ENCODE measurements at places on chromosomes 12 and 14. TPM values are rescaled to one million over a fixed set of nuclear protein-coding genes. Genes with fewer than 3 reads are reported as not detected.
A peak's percentile ranks its signal among the peaks of the same experiment; 100 is the strongest.

The REM2 gene
- total RNA-seq = not detected

The DNAH10 gene
- total RNA-seq = 21.7 TPM

The GPR84 gene
- total RNA-seq = 1.5 TPM

The WSCD2 gene
- 0.71 TPM for total RNA-seq

The FGD4 gene
- total RNA-seq = 35.1 TPM

The CCDC60 gene
- total RNA-seq = 7.6 TPM

The TGFB3 gene
- total RNA-seq = 23.4 TPM

- H3K27me3 ChIP-seq = no peaks in the 10 kb centered on the region
- no peak for DNase-seq
- no peaks in the 10 kb centered on the region for H3K36me3 ChIP-seq
- no peak overlapping the region for H3K4me3 ChIP-seq
These were observed 9.9 kb downstream of the PTPRR start for GRCh38 chr12:70910666-70911065.

GRCh38 chr14:21781543-21781942 is 107.9 kb upstream of the OR4E1 start:
- H3K4me3 ChIP-seq = no peak overlapping the region
- no peaks in the 10 kb centered on the region for H3K4me1 ChIP-seq
- H3K27ac ChIP-seq = no peak overlapping the region

DNA sequence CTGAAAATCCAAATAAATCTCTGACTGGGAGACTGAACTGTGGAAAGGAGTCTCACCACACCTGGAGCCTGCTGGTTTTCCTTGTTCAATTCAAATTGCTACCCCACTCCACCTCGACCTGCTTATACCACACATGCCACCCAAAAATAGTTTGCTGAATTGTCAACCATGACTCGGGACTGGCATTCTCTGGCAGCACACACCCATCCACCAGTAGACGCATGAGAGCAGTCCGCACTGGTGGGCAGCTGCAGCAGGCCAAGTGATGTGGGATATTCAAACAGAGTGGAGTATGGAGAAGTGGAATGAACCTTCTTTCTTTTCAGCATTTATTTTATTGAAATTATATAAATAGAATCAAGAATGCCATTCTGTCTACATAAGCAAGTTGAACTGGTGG is 38.7 kb upstream of the SYCP3 start:
- no peaks in the 10 kb centered on the region for H3K4me1 ChIP-seq
- H3K4me3 ChIP-seq = no peak overlapping the region
- no peak for DNase-seq
- no peaks in the 10 kb centered on the region for H3K27me3 ChIP-seq

GRCh38 chr12:103301642-103302591 is 193.9 kb downstream of the C12orf42 start:
- no peak overlapping the region for H3K27ac ChIP-seq
- H3K36me3 ChIP-seq = no peaks in the 10 kb centered on the region
- peaks cover 9% of the 10 kb centered on the region for H3K27me3 ChIP-seq
- no peaks in the 10 kb centered on the region for H3K4me1 ChIP-seq
- no peak overlapping the region for H3K4me3 ChIP-seq

GRCh38 chr14:104115691-104116287 is 22.6 kb upstream of the KIF26A start:
- peak; percentile 7 for DNase-seq
- H3K36me3 ChIP-seq = no peaks in the 10 kb centered on the region
- H3K27me3 ChIP-seq = peaks cover 25% of the 10 kb centered on the region
- no peak overlapping the region for H3K4me3 ChIP-seq
- no peaks in the 10 kb centered on the region for H3K4me1 ChIP-seq

GRCh38 chr14:26261368-26262122 is 336.3 kb downstream of the NOVA1 start:
- H3K27ac ChIP-seq = no peak overlapping the region
- H3K36me3 ChIP-seq = no peaks in the 10 kb centered on the region
- no peak for DNase-seq

DNA sequence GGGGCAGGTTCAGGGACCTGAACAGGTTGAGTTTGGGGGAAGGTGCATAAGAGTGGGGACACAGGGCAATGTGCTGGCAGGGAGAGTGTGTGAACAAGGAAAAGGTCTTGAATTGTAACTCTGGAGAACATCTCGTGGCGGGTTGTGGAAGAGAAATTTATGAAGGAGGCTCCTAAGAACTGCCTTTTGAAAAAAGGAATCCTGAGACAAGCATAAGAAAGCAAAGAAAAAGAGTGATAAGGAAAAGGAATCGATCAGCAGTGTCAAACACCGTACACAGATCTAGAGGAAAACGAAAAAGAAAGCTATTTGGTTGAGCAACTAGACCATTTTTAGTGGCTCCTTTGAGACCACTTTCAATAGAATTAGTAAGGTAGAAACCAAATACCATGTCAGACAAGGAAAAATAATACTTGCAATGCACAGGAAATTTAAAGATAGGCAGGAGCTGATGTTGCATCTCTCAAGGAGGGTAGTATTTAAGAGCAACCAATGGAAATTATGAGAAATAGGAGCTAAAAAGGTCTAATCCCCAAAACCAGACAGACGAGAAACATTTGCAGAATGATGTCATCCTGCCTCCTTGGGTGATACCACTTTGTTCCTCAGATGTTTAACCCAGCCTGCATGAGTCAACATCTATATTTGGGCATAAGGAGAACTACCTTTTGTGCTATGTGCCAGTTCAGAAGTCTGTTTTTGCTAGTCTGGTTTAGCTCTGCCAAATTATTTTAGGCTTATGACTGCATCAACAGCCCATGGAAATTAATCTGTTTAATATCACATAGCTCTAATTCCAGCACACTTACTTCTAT is 64.5 kb upstream of the STK38L start:
- DNase-seq = peak; percentile 63
- no peaks in the 10 kb centered on the region for H3K4me1 ChIP-seq
- no peaks in the 10 kb centered on the region for H3K36me3 ChIP-seq
- H3K27me3 ChIP-seq = no peaks in the 10 kb centered on the region

DNA sequence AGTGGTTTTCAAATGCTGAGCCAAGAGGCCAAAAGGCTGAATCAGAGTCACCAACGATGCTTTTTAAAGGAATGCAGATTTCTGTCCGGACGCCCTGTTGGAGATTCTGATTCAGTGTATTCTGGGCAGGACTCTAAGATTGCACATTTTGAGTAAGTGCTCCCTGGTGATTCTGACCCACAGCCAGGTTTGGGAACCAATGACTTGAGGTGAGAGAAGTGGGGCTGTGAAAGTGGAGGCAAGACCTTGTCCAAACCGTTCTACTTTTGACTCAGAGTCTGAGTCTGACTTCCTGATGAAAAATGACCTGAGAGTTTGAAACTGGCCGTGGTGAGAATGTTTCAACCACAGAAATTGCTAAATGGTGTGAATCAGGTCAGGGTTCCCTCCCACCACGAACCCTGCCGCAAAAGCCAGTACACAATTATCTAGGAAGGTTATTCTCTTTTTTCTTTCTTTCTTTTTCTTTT is 90.2 kb downstream of the NTN4 start:
- H3K27me3 ChIP-seq = no peaks in the 10 kb centered on the region
- DNase-seq = no peak
- no peak overlapping the region for H3K4me3 ChIP-seq
- H3K27ac ChIP-seq = peak overlapping the region; percentile 21
- no peaks in the 10 kb centered on the region for H3K4me1 ChIP-seq

- no peaks in the 10 kb centered on the region for H3K27me3 ChIP-seq
- no peak for DNase-seq
- H3K36me3 ChIP-seq = no peaks in the 10 kb centered on the region
- no peak overlapping the region for H3K4me3 ChIP-seq
- H3K4me1 ChIP-seq = no peaks in the 10 kb centered on the region
These were observed 31.9 kb upstream of the NCOR2 start for GRCh38 chr12:124599074-124599999.

DNA sequence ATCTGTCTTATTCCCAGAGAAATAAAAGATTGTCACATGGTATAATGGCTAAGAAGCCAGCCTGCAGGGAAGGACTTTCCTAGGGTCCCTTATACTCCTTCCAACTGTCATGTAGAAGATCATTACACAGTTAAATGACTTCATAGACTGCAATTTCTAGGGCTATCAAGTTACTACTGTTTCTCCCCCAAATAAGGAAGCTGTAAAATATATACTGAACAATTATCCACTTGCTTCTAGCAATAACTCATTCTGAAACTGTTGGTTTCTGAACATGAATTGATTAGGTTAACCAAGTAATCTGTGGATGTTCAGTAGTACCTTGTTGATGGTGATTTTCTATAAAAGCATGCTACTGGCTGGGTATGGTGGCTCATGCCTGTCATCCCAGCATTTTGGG is 44.6 kb downstream of the A2ML1 start:
- no peaks in the 10 kb centered on the region for H3K4me1 ChIP-seq
- H3K4me3 ChIP-seq = no peak overlapping the region
- no peaks in the 10 kb centered on the region for H3K27me3 ChIP-seq
- no peak for DNase-seq
- H3K36me3 ChIP-seq = no peaks in the 10 kb centered on the region
- H3K27ac ChIP-seq = no peak overlapping the region

DNA sequence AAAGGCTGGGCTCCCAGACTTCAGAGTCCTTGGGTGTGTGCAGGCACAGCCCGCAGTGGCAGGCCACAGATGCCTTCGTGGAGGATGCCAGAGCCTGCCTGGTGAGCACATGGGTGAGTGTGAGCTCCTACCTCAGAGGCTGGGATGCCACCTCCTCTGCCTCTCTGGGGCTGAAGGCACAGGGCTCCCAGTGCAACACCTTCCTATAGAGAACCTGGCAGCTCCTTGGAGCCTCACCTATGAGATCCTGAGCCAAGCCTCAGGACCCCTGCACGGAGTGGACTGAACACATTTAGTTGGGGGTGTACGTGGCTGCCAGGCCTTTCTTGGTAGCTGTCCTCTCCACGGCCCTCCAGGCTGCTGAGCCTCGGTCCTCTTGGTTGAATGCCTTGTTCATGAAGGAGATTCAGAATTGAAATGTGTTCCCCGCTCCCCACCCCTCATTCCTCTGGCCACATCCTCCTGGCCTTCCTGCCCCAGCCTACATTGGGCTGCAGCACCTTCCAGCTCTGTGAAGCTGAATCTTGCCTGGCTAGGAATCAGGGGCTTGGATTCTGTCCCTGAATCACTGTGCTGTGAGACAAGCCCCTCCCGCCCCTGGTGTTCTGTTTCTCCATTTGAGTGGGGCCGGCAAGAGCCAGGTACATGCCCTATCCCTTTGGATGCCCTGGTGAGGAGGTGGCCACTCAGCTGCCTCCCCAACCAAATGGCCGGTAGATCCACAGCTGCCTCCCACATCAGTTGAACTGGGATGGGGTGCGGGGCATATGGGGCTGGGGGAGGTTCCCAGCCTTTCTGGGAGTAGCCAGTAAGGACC is 38.7 kb upstream of the TRAF3 start:
- DNase-seq = no peak
- H3K27me3 ChIP-seq = no peaks in the 10 kb centered on the region
- H3K4me3 ChIP-seq = no peak overlapping the region
- no peaks in the 10 kb centered on the region for H3K4me1 ChIP-seq

- H3K27me3 ChIP-seq = no peaks in the 10 kb centered on the region
- H3K27ac ChIP-seq = no peak overlapping the region
- no peaks in the 10 kb centered on the region for H3K4me1 ChIP-seq
These were observed 29.3 kb downstream of the DIO3 start for GRCh38 chr14:101590616-101591015.

- no peak overlapping the region for H3K27ac ChIP-seq
- H3K36me3 ChIP-seq = peaks cover 17% of the 10 kb centered on the region
- peaks cover 52% of the 10 kb centered on the region for H3K4me1 ChIP-seq
- no peak for DNase-seq
These were observed 25.1 kb upstream of the RPLP0 start for GRCh38 chr12:120225852-120226640.

DNA sequence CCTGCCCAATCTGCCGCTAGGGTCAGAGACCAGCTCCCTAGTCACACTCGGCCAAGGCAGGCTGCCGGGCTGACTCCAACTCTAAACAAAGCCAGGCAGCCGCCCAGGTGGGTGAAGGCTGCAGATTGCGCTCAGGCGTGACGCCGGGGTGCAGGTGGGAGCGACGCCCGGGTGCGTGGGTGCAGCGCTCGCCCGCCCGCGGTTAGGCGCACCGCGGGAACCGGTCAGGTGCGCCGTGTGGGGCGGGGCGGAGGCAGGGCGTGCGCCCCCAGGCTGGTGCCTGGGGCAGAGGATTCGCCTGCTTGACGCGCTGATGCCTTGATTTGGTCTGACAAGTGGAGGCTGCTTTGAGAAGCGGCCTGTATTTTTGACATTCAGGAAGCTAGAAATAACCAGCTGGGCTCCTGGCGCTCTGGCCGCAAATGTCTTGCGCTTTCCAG is 126.7 kb upstream of the HIF1A start:
- no peak overlapping the region for H3K4me3 ChIP-seq
- no peaks in the 10 kb centered on the region for H3K36me3 ChIP-seq
- DNase-seq = no peak

GRCh38 chr14:98906123-98906995 is 365.6 kb downstream of the BCL11B start:
- DNase-seq = peak; percentile 42
- H3K36me3 ChIP-seq = no peaks in the 10 kb centered on the region
- no peak overlapping the region for H3K4me3 ChIP-seq
- H3K27ac ChIP-seq = no peak overlapping the region

DNA sequence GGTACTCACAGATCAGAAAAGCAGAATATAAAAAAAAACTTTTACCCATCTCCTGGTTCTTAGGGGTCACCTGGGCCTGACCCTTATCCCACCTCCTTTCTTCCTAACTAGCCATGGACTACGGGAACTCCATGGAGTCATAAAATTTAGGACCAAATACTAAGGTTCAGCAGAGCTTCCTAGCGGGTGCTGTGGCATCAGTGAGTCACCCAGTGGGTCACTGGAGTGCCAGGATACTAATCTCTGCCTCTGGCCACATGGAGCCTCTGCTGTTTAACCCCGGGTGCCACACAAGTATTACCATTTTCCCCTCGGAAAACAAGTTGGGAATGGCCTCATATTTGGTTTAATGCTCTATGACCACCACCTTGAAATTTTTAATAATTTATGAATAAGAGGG is 6.9 kb downstream of the ZBTB39 start:
- H3K4me3 ChIP-seq = no peak overlapping the region
- H3K27ac ChIP-seq = no peak overlapping the region
- H3K4me1 ChIP-seq = no peaks in the 10 kb centered on the region
- H3K27me3 ChIP-seq = no peaks in the 10 kb centered on the region

DNA sequence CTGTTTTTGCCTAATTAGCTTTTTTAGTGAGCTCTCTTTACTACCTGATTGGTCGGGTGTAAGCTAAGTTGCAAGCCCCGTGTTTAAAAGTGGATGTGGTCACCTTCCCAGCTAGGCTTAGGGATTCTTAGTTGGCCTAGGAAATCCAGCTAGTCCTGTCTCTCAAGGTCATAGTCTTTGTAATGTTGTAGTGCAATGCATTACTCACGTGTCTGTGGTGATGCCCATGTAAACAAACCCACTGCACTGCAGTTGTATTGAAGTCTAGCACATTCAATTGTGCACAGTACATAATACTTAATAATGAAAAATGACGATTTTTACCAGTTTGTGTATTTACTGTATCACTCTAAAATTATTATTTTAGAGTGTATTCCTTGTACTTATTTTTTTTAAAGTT is 335.5 kb downstream of the NUAK1 start:
- no peak overlapping the region for H3K4me3 ChIP-seq
- H3K36me3 ChIP-seq = no peaks in the 10 kb centered on the region
- peaks cover 2% of the 10 kb centered on the region for H3K4me1 ChIP-seq
- H3K27ac ChIP-seq = no peak overlapping the region

- no peak for DNase-seq
- H3K27me3 ChIP-seq = no peaks in the 10 kb centered on the region
- no peak overlapping the region for H3K27ac ChIP-seq
- H3K4me3 ChIP-seq = no peak overlapping the region
- no peaks in the 10 kb centered on the region for H3K36me3 ChIP-seq
These were observed 123.5 kb downstream of the SLC41A2 start for GRCh38 chr12:104834607-104835006.

- no peaks in the 10 kb centered on the region for H3K4me1 ChIP-seq
- H3K27ac ChIP-seq = no peak overlapping the region
- H3K36me3 ChIP-seq = peaks cover 27% of the 10 kb centered on the region
- H3K27me3 ChIP-seq = no peaks in the 10 kb centered on the region
- DNase-seq = peak; percentile 26
These were observed 57.1 kb downstream of the NIN start for GRCh38 chr14:50773632-50774541.
